Large intestine (tissue), 12 donors: ENCODE measurements at places on chromosomes 7 and 10. TPM values are rescaled to one million over a fixed set of nuclear protein-coding genes. Genes with fewer than 3 reads are reported as not detected.

C10orf95 gene
- 4.2 TPM for polyA plus RNA-seq

CHST15 gene
- polyA plus RNA-seq: 9.4 TPM

SPDYE16 gene
- 1.2 TPM for polyA plus RNA-seq

CPA4 gene
- 7.9 TPM for polyA plus RNA-seq

MUC12 gene
- 3.3 TPM for polyA plus RNA-seq

NACAD gene
- 7.2 TPM for polyA plus RNA-seq

AKR1C4 gene
- polyA plus RNA-seq: 0.39 TPM

PITX3 gene
- not detected for polyA plus RNA-seq

SCART1 gene
- 2.3 TPM for polyA plus RNA-seq

PLEKHA8 gene
- 7.3 TPM for polyA plus RNA-seq

NPVF gene
- not detected for polyA plus RNA-seq

PLAU gene
- polyA plus RNA-seq: 19.6 TPM

CYP2C19 gene
- polyA plus RNA-seq: 26.9 TPM

FFAR4 gene
- 0.51 TPM for polyA plus RNA-seq

STK31 gene
- polyA plus RNA-seq: 0.52 TPM

UCMA gene
- polyA plus RNA-seq: not detected

LRRN3 gene
- polyA plus RNA-seq: 7.1 TPM

TBXAS1 gene
- polyA plus RNA-seq: 9.6 TPM

TEX36 gene
- polyA plus RNA-seq: 0.07 TPM

ZNF239 gene
- polyA plus RNA-seq: 8.5 TPM

EXOC4 gene
- polyA plus RNA-seq: 45.4 TPM

LRRD1 gene
- 0.19 TPM for polyA plus RNA-seq

CALML5 gene
- not detected for polyA plus RNA-seq

ANKRD30A gene
- polyA plus RNA-seq: 0.01 TPM

VPS50 gene
- 22.5 TPM for polyA plus RNA-seq

FAM180A gene
- polyA plus RNA-seq: not detected

CCL24 gene
- polyA plus RNA-seq: 32.1 TPM

IFIT2 gene
- 3.7 TPM for polyA plus RNA-seq

PITRM1 gene
- 57.9 TPM for polyA plus RNA-seq

PIK3CG gene
- 2.7 TPM for polyA plus RNA-seq

SPDYE18 gene
- 1.2 TPM for polyA plus RNA-seq

RPA3 gene
- 30.5 TPM for polyA plus RNA-seq

C7orf57 gene
- polyA plus RNA-seq: 0.28 TPM

C7orf33 gene
- not detected for polyA plus RNA-seq

HGF gene
- 2.8 TPM for polyA plus RNA-seq

KEL gene
- polyA plus RNA-seq: 181 TPM

NEUROG3 gene
- 3.1 TPM for polyA plus RNA-seq

AKR1D1 gene
- 4.4 TPM for polyA plus RNA-seq

BCAP29 gene
- 46.9 TPM for polyA plus RNA-seq

AMPH gene
- 5.5 TPM for polyA plus RNA-seq
